ENCODE measurements at places on chromosomes 4 and X.

- no peak for DNase-seq
Measured at GRCh38 chr4:38935391-38936073, 67.9 kb downstream of the FAM114A1 start.

DNA sequence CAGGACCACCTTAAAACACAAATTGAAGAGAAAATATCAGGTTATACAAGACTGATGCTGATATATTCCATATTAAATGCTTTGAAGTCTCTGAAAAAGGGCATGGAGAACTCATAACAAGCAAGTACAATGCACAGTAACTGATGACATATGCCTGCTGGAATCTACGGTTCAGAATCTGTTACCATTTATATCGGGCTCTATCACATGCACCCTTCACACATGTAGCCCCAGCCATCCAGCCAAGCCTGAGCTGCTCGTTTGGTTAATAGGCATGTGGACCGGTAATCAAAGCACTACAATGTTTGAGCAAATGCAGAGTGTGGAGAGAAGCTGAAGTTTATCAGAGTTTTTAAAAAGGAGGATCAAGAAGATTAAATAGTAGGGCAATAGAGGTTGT, 11.8 kb downstream of the COMMD8 start:
- DNase-seq, result no peak

GRCh38 chr4:889516-889915, 42.6 kb downstream of the GAK start:
- no peak for DNase-seq

DNA sequence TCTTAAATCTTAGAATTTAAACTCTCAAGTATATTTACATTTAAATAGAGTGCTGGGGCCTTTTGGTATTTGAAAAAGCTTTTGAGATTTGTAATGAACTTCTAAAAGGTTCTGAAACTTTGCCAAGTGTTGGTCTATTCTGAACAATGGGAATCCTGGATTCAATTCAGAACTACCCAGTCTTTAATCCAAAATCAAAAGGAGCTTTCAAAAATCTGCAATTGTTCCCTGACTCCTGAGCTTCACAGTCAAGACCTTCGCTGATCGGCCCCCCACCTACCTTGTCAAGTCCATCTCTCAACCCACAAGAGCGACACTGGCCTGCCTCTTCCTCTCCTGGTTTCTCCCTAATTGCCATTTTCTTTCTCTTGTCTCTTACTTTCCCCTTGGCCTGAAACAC, 666.1 kb upstream of the BOD1L1 start:
- DNase-seq, result no peak

- no peak for DNase-seq
Measured at GRCh38 chr4:13432453-13432852, 51.7 kb downstream of the RAB28 start.

- no peak for DNase-seq
Measured at GRCh38 chrX:115233497-115234455, at the start of gene LRCH2. Gene LRCH2, minus strand, starts transcription at chrX:115234096. Its CDS starts 55 bp downstream, at chrX:115234041.

GRCh38 chr4:123696687-123697086, 300.1 kb downstream of the SPRY1 start:
- DNase-seq, result no peak

- DNase-seq, result no peak
Measured at GRCh38 chr4:187685247-187685646, 310.3 kb upstream of the ZFP42 start.

DNA sequence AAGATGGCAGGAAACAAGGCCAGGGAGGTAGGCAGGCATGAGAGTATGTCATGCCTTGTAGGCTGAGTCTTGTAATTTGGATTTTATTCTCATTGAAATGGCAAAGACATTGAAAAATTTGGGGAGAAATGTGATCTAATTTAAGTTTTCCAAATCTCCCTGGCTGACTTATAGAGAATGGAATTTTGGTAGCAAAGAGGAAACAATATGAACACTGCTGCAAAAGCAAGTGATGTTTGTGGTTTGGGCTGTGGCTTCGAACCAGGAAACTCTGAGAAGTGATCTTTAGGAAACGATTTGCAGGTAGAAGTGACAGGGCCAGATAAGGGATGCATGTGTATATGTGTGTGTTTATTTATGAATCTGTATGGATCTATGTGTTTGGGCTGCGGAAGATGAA, 35.6 kb downstream of the ARSJ start:
- no peak for DNase-seq

- no peak for DNase-seq
Measured at GRCh38 chr4:48018112-48018511, 1.5 kb downstream of the NIPAL1 start.

- DNase-seq, result no peak
Measured at GRCh38 chrX:153349952-153350351, 16.0 kb downstream of the ZNF275 start.

- no peak for DNase-seq
Measured at GRCh38 chrX:22135994-22136684, 104.0 kb downstream of the PHEX start.

GRCh38 chr4:79872738-79873137, 200.3 kb downstream of the ANTXR2 start:
- DNase-seq, result no peak

- DNase-seq, result no peak
Measured at GRCh38 chrX:22742174-22742573, 257.6 kb upstream of the DDX53 start.

GRCh38 chrX:109187473-109188168, 294.3 kb downstream of the GUCY2F start:
- DNase-seq, result no peak

DNA sequence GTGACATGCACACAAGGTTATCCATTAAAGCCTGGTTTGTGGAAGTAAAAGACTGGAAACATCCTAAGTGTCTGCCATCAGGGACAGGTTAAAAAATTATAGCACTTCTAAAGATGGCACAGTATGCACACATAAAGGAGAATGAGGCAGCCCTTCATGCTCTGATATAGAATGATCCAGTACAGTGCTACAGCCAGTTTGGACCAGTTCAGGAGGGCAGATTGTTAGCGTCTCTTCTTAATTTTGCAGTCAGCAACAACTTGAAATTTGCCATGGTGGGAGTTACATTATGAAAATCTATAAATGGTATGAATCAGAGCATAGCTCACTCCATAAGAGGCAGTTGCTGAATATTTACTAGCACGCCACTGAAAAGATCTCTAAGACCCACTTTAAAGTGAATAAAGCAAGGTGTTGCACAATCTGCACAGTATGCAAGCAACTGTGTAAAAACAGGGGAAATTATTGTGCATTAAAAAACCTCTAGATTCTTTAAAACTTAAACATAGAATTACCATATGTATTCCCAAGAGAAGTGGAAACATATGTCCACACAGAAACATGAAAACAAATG, 20.3 kb upstream of the SOD3 start:
- no peak for DNase-seq

GRCh38 chr4:125313497-125313896, 1.3 kb upstream of the FAT4 start:
- DNase-seq, result no peak

GRCh38 chrX:140057001-140057411, 91.7 kb upstream of the CXorf66 start:
- peak; percentile 1 for DNase-seq

GRCh38 chrX:121641560-121641959, 594.1 kb downstream of the GLUD2 start:
- no peak for DNase-seq

GRCh38 chr4:71976523-71976922, 55.3 kb upstream of the NPFFR2 start:
- no peak for DNase-seq

DNA sequence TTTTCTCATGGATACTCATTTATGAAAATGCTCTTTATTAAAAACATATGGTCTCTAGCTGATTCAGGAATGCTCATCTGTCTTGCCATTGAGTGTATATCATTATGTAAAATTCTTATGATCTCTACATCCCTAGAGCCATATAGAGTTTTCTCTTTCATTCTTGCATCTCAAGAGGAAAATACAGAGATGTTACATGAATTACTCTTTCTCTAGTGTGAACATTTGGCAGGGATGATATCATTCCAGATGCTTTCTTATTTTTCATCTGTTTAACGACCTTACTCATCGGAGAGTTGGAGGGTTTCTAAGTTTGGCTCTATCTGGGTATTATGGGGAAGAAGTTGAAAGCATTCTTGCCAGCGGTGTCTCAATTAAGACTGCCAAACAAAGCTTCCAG, 202.9 kb upstream of the SLC7A11 start:
- no peak for DNase-seq

DNA sequence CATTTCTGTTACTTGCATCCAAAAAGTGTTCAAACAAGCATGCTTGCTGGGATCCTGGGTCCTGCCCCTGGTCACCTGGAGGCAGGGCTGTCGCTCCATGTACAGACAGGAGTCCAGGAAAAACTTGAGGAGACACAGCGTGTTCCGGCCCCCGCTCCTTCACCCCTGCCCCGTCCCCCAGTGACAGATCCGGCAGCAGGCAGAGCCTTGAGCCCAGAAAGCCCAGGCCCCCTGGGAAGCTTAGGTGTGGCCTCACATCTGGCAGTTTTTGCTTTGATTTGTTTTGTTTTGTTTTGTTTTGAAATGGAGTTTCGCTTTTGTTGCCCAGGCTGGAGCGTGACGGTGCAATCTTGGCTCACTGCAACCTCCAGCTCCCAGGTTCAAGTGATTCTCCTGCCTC, 67.0 kb downstream of the TRMT44 start:
- no peak for DNase-seq

DNA sequence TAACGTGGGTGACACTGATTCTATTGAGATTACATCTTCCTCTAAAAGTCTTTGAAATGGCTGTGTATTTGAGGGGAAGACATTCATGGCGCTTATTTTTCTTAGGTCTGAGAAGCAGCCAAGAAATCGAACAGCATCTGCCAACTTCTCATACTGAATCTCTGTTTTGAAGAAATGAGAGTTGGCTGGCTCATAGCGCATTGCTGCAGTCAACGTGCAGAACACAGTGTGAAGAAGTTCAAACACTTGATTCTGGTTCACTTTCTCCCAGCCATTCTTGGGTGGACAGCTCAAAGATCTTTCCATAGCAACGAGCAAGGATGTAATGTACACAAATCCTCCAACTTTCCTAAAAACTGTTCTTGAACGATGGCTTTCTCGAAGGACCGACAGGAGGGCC, 156.5 kb downstream of the WDFY3 start:
- DNase-seq, result no peak
